Myometrial cell (primary cell): ENCODE measurements at places on chromosomes 3 and 15. TPM values are rescaled to one million over a fixed set of nuclear protein-coding genes. Genes with fewer than 3 reads are reported as not detected.

Gene RAB6B
- total RNA-seq, result 0.53 TPM in 1 of 2 replicates, not detected in the other

Gene ECE2
- total RNA-seq, result not detected in 2 replicates

Gene RFC4
- total RNA-seq, result 28.3 and 35.6 TPM in 2 replicates

Gene RAD51
- 5.5 and 6.3 TPM in 2 replicates for total RNA-seq

Gene GOLGA8S
- not detected in 2 replicates for total RNA-seq

Gene PLOD2
- total RNA-seq, result 130 and 185 TPM in 2 replicates

Gene PRTG
- total RNA-seq, result 0.58 and 2.5 TPM in 2 replicates

Gene EBLN2
- total RNA-seq, result 0.29 and 0.35 TPM in 2 replicates

Gene MITF
- total RNA-seq, result 25.4 and 26.1 TPM in 2 replicates

Gene IL20RB
- 34.0 and 37.6 TPM in 2 replicates for total RNA-seq

Gene ACTC1
- total RNA-seq, result not detected in 2 replicates

Gene SLC24A5
- not detected in 2 replicates for total RNA-seq

Gene PRR20G
- not detected in 2 replicates for total RNA-seq

Gene EPHB3
- 1.4 and 2.1 TPM in 2 replicates for total RNA-seq

Gene FEZF2
- total RNA-seq, result not detected in 2 replicates

Gene SPESP1
- 0.53 and 0.58 TPM in 2 replicates for total RNA-seq

Gene SH2D7
- not detected in 2 replicates for total RNA-seq

Gene STXBP5L
- not detected in 2 replicates for total RNA-seq

Gene SLC15A2
- under 0.01 TPM in 1 of 2 replicates, not detected in the other for total RNA-seq

Gene PLCH1
- total RNA-seq, result not detected in 2 replicates

Gene MRPL47
- 30.3 and 38.6 TPM in 2 replicates for total RNA-seq

Gene CD200
- total RNA-seq, result 8.7 and 8.9 TPM in 2 replicates

Gene LIPC
- total RNA-seq, result 0.53 TPM in 1 of 2 replicates, not detected in the other

Gene GATM
- total RNA-seq, result under 0.01 TPM in 1 of 2 replicates, not detected in the other

Gene THRB
- total RNA-seq, result 3.7 and 7.3 TPM in 2 replicates

Gene FBXO40
- not detected in 2 replicates for total RNA-seq

Gene IL16
- total RNA-seq, result under 0.01 and 0.18 TPM in 2 replicates

Gene PLSCR5
- not detected in 2 replicates for total RNA-seq

Gene OR4F15
- not detected in 2 replicates for total RNA-seq

Gene SYNPR
- not detected in 2 replicates for total RNA-seq

Gene HYAL3
- total RNA-seq, result 3.7 and 10.7 TPM in 2 replicates

Gene CPNE9
- not detected in 2 replicates for total RNA-seq

Gene SHQ1
- 15.1 and 17.3 TPM in 2 replicates for total RNA-seq

Gene INKA1
- 2.5 and 7.5 TPM in 2 replicates for total RNA-seq

Gene MAGEL2
- not detected in 2 replicates for total RNA-seq

Gene PLIN1
- 0.53 TPM in 1 of 2 replicates, not detected in the other for total RNA-seq

Gene ILDR1
- 0.53 TPM in 1 of 2 replicates, not detected in the other for total RNA-seq

Gene PAQR9
- total RNA-seq, result not detected in 2 replicates

Gene TM6SF1
- 1.2 and 3.4 TPM in 2 replicates for total RNA-seq

Gene NKTR
- 8.4 and 11.5 TPM in 2 replicates for total RNA-seq

Gene C3orf80
- total RNA-seq, result not detected in 2 replicates
